ENCODE measurements at places on chromosomes 5 and 9.
A peak's percentile ranks its signal among the peaks of the same experiment; 100 is the strongest.

DNA sequence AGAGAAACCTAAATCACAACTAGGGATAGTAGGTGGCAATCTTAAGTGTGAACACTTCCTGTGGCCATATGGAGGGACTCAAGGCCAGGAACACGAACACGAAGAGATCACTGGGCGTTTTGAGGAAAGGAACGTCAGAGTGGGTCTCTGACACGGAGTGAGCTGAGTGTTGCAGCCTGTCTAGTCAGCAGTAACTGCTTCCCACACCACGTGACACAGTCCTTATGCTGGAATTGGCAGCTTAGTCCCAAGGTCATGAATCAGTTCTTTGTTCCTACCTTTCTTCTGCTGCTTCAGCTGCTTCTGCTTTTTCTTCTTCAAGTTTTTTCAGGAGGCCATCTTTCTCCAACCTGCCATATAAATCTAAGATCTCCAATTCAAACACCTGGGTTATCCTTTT is 18.2 kb downstream of the SPACA9 start:
- DNase-seq: no peak

- DNase-seq: no peak
These were observed 715.2 kb upstream of the DMAC1 start for GRCh38 chr9:8514760-8515159.

DNA sequence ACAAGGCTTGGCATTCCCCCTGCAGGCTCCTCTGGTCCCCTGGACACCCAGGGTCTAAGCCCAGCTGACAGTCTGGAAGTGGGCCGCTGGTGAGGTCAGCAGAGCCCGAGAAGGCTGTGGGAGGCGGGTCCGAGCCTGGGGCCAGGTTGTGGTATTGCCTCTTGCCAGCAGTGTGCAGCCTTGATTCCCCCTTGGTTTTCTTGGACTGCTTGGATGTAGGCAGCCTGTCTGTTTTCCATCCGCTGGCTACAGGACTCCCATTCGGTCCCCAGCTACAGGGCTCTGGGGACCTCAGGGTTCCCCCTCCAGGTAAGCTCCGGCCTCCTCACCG is 1.6 kb downstream of the AIF1L start:
- no peak for DNase-seq

DNA sequence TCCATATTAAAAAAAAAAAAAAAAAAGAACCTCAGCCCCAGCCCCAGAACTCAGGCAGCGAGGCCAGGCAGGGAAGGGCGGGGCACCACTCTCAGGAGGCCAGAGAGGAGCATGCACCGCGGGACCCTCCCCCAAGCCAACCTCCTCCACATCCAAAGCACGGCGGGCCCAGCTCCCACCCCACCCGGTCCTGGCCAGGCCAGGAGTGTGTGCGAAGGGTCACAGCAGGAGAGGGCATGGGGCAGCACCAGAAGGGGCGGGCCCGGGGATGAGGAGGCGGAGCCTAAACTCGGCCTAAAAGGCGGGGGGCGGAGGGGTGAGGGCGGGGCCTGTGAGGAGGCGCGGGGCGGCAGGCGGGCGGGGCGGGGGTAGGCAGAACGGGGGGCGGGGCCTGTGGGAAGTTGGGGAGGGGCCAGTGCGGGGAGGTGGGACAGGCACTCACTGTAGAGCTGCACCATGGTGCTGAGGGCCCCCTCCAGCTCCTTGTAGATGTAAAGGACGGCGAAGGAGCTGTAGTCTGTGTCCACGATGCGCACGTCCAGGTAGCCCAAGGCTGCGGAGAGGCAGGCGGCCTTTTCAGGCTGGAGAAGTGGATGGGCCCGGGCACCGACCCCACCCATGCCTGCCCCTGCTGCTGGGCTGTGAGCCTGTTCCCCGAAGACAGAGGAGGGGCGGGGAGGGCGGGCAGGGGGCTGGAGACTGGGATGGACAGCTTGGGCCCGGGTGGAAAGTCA is 1.2 kb downstream of the LCN15 start:
- DNase-seq: no peak

GRCh38 chr5:74873525-74874249 is 7.5 kb upstream of the FAM169A start:
- DNase-seq: no peak

DNA sequence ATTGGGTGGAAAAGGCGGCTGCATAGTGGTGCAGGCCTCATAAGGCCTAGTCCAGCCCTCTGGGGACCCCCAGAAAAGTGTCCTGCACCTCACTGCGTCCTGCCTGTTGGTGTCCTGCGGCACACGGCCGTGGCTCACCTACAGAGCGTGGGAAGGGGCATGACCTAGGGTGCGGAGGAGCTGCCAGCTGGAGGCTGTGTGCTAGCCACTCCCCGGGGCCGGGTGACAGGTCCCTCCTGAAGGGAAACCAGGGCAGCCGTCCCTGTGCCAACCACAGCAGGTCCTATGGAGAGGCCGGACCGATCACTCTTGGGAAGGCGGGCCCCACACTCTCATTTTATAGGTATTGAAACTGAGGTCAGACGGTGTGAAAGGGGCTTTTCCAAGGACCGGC is 150.7 kb downstream of the RXRA start:
- DNase-seq: no peak

- no peak for DNase-seq
These were observed 639 bp downstream of the AMACR start for GRCh38 chr5:34007201-34007620.

- DNase-seq: peak; percentile 65
These were observed 28.4 kb downstream of the ZDHHC11B start for GRCh38 chr5:756171-756570.

DNA sequence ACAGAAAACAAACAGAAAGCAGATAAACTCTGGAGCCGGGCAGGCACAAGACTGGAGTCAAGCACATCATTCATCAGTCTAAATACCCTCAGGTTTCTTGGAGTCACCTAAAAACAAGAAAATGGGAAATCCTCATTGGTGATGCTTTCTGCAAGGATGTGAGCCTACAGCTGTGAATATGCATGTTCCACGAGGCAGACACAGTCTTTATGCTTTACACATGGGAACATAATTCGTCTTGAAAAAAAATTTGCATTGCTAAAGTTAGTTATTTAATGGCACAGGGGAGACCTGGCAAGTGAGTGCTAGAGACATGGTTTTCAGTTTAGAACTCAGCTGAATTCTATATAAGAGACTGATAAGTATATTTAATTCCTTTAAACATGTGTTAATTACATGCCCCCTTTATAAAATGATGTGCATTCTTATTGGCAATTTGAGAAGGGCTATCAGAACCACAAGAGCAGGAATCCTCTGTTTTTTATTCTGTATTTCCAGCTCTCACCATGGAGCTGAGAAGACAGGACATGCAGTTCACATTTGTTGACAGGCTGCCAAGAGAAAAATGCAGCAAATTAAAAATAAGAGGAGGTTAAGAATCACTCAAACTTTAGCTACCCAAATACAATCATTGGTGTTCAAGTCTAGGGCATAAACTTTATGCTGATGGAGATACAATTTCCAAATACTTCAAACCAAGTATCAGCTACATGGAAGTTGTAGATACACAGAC is 438.0 kb upstream of the MPDZ start:
- no peak for DNase-seq

Data from type B pancreatic cell (in vitro differentiated cells).